ENCODE measurements at places on chromosomes 13 and 19. TPM values are rescaled to one million over a fixed set of nuclear protein-coding genes. Genes with fewer than 3 reads are reported as not detected.

DNA sequence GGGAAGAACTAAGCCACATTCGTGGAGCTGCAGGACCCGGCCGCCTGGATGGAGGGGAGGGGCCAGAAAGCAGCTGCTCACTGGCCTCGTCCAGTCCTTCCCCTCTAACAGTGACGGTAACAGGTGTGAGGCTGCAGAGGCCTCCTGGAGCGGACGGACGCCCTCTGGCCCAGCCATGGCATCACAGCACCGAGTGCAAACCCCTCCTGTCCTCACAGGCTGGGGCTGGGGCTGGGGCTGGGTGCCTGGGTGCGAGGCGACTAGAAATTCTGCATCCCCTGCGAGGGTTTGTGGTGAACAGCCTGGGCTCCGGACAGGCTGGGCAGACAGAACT, 3.6 kb downstream of the MICOS13 start:
- no peak for DNase-seq

GRCh38 chr13:84654654-84655275, 772.5 kb upstream of the SLITRK1 start:
- DNase-seq: no peak

PCDH8 gene
- not detected for total RNA-seq

DNA sequence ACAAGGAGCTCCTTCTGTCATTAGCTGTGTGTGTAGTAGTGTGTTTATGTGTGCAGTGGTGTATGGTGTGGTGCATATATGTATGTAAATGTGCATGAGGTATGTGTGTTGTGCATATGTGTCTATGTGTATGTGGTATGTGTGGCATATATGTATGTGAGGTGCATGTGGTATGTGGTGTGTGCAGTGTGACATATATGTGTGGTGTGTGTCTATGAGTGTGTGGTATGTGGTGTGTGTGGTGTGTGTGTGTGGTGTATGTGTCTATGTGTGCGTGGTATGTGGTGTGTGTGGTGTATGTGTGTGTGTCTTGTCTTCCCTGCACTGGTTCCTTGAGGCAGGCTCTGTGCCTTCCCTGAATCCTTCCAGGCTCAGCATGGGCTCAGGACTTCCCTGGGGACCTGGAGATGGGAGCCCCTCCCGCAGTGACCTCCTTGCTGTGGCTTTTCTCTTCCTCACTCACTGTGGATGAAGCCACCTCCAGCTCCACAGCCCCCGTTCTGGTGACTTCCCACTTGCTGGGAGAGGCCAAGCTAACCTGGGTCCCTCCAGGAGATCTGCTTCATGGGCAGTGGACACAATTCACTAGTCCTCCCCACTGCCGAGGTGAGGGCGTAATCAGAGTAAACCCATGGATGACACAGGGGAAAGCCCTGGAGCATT, 64.2 kb downstream of the CCDC70 start:
- DNase-seq: no peak

ACP7 gene
- total RNA-seq: not detected

SUGP1 gene
- total RNA-seq: 37.2 TPM

DNA sequence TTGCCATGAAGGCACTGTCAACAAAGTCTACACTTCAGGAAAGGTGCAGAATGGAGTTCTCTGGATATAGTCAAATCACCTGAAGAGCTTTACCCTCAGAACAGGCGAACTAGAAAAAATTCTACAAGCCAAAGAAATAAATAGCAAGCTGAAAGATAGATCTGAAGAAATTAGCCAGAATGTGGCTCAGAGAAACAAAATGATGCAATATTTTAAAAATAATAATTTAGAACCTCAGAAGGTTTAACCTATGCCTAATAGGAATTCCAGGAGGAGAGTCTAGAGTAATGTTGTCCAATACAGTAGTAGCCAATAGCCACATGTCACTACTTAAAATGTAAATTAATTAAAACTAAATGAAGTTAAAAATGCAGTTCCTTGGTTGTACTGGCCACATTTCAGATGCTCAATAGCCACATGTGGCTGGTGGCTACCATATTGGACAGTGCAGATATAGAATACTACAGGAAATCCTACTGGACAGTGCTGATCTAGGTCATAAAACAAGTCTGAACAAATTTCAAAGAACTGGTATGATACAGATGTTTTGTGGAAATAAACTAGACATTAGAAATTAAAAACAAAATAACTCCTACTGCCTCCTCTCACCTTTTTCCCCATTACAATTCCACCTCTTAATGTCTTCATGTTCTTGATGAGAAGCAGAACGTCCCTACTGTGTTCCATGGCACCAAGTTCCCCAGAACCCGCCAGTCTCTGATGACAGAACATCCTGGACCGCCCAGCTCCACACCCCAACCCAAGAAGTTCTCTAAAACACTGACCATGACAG, 679 bp upstream of the CDADC1 start:
- no peak for DNase-seq

GRCh38 chr13:40769970-40770369, 1.0 kb downstream of the MRPS31 start:
- no peak for DNase-seq

GRCh38 chr19:4094761-4095487, 28.2 kb upstream of the ZBTB7A start:
- DNase-seq: no peak

GRCh38 chr13:52395704-52396103, 10.3 kb downstream of the THSD1 start:
- no peak for DNase-seq

COL5A3 gene
- total RNA-seq: 10.1 TPM

ICAM4 gene
- 0.46 TPM for total RNA-seq

CEACAM4 gene
- 0.46 TPM for total RNA-seq

GRCh38 chr13:46639033-46639981, 86.3 kb downstream of the LRCH1 start:
- no peak for DNase-seq

GRCh38 chr13:20239748-20240147, 7.6 kb upstream of the GJB6 start:
- no peak for DNase-seq

SBNO2 gene
- total RNA-seq: 15.1 TPM

FBXO17 gene
- 1.7 TPM for total RNA-seq

ZFR2 gene
- not detected for total RNA-seq

- no peak for DNase-seq
These were observed 17.6 kb downstream of the ZNF420 start for GRCh38 chr19:37095859-37096258.

DNA sequence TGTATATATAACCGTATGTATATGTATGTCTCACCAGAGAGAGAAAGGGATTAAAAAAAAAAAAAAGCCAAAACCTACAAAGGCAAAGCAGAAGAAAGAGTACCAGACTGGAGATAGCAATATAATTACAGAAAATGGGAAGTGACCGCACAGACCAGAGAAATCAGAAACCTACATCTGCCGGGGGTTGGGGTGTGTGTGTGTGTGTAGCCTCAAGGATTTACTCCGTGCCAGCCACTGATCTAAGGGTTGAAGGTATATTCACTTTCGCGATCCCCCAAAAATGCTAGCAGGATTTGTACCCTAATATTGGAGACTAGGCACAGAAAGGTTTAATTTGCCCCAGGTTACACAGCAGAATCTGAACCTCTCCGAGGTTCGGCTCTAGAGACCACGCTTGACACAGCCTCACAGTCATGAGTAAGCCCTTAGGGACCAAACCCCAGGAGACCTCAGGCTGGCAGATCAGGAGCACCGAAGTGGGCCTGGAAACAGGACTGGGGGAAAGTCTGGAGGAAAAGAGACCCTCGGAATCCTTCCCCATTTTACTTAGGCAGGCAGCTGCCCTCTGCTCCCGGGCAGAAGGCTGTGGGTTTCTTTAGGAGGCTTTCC, 14.8 kb downstream of the ARL11 start:
- DNase-seq: no peak

FBN3 gene
- total RNA-seq: not detected

- no peak for DNase-seq
These were observed 8.8 kb upstream of the KRTDAP start for GRCh38 chr19:35498984-35499527.

CYSLTR2 gene
- 9.3 TPM for total RNA-seq
